ENCODE measurements at places on chromosomes 2 and 18. TPM values are rescaled to one million over a fixed set of nuclear protein-coding genes. Genes with fewer than 3 reads are reported as not detected.
A peak's percentile ranks its signal among the peaks of the same experiment; 100 is the strongest.

Gene CYS1
- under 0.01 TPM for total RNA-seq

Gene RESP18
- not detected for total RNA-seq

Gene PARD3B
- 10.9 TPM for total RNA-seq

Gene ANKRD53
- 0.22 TPM for total RNA-seq

Gene LIMS1
- total RNA-seq: 375 TPM

Gene CYRIA
- total RNA-seq: 26.4 TPM

Gene DSEL
- total RNA-seq: 7.3 TPM

Gene TFCP2L1
- total RNA-seq: not detected

Gene NR4A2
- 0.20 TPM for total RNA-seq

Gene TSPYL6
- not detected for total RNA-seq

Gene NT5DC4
- total RNA-seq: not detected

Gene PRSS56
- not detected for total RNA-seq

- DNase-seq: peak; percentile 72
Observed at GRCh38 chr2:130873700-130874346, 37.1 kb downstream of the ARHGEF4 start.

GRCh38 chr2:109677835-109678580 is 63.8 kb downstream of the SOWAHC start:
- DNase-seq: no peak

- DNase-seq: no peak
Observed at GRCh38 chr18:7635948-7636347, 68.8 kb downstream of the PTPRM start.

DNA sequence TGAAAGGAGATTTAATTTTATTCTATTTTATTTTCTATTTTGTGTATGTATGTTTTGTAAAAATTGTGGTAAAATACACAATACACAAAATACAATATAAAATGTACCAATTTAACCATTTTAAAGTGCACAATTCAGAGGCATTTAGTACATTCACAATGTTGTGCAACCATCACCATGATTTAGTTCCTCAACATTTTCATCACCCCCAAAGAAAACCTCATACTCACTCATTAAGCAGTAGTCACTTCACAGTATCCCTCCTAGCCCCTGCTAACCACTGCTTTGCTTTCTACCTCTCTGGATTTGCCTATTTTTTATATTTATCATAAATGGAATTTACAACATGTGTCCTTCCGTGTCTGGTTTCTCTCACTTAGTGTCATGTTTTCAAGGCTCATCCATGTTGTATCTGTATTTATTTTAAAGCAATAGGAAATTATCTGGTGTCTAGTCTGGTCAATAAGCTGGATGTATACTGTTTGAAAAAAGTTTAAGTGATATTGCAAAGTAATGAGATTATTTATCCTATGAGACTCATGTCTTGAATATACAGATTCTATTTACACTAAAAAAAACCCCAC is 77.9 kb upstream of the GLS start:
- no peak for DNase-seq

GRCh38 chr2:109615637-109616144 is 1.5 kb downstream of the SOWAHC start:
- DNase-seq: no peak

DNA sequence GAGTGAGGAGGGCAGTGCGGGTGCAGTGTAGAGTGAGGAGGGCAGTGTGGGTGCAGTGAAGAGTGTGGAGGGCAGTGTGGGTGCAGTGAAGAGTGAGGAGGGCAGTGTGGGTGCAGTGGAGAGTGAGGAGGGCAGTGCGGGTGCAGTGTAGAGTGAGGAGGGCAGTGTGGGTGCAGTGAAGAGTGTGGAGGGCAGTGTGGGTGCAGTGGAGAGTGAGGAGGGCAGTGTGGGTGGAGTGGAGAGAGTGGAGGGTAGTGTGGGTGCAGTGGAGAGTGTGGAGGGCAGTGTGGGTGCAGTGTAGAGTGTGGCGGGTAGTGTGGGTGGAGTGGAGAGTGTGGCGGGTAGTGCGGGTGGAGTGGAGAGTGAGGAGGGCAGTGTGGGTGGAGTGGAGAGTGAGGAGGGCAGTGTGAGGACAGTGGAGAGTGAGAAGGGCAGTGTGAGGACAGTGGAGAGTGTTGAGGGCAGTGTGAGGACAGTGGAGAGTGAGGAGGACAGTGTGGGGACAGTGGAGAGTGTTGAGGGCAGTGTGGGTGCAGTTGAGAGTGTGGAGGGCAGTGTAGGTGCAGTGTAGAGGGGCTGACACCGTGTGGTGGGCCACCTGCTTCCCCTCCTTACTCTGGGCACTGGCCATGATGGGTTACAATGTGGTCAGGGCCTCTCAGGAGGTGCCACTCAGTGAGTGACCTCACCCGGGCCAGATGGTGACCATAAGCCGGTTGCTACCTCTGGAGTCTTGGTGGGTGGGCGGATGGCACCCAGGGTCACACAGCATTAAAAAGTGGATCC is 28.5 kb downstream of the INPP4A start:
- DNase-seq: no peak

DNA sequence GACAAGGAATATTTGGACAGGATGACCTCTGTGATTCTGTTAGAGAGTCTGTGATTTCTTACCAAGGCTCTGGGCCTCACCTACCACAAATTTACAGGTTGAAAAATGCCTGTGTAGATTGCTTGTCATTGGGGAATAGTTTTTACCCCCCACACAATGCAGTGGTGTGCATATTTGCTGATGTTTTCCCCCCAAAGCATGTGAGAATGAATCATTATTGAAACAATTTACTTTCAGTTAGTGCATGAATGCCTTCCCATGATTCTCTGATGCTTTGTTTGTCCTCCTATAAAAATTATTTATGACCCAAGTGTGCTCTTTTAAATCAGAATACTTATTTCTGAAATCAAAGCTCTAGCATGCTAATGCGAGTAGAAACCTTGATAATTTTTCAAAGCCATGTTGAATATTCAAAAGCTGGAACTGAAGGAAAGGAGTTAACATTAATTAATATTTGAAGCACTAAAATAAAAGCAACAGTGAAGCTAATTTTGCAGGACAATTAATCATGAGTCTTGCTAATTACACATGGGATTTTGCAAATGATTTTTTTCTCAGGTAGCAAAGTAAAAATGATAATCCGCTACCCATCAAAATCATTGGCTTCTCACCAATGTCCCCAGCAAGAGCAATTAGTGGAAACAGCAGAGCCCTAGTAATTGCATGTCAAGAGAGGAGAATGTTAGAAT is 361.2 kb upstream of the HNRNPA3 start:
- no peak for DNase-seq

DNA sequence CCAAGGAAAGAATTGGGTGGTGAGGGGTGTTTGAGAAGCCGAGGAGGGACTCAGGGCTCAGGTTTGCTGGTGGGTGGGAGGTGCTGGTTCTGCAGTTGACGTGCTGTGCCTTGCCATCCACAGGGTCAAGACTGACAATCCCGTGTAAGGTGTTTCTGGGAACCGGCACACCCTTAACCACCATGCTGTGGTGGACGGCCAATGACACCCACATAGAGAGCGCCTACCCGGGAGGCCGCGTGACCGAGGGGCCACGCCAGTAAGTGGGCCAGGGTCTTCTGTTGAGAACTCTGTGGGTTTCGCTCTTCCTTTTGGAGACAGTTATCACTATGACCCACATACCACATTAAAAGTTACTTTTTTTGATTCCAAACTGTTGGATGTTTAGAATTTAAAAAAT is 32.6 kb downstream of the IL1R2 start:
- DNase-seq: no peak

- DNase-seq: no peak
Observed at GRCh38 chr2:58701688-58702301, 460.7 kb upstream of the FANCL start.

GRCh38 chr2:33513480-33513879 is 37.0 kb downstream of the RASGRP3 start:
- DNase-seq: no peak

DNA sequence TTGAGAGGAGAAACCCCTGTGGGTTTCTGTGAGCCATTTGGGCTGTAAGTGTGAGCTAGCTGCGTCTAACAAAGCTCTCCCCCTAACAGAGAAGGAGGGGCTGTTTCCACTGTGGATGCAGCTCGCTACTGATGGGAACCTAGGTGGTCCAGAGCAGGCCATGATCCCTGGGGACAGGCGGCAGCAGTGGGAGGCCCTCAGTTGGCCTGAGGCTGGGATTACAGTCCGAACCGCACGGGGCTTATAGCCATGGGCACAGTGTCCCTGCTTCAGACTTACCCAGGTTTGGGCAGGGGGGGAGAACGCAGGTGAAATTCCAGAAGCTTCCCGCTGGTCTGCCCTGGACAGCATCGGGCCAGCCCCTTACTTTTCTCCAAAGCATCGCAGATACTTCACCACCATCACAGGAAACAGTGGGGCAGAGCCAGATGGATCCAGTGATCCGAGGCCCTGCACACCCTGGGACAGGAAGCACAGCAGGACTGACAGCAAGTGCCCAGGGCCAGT is 139.4 kb downstream of the SEPTIN10 start:
- DNase-seq: no peak

- DNase-seq: no peak
Observed at GRCh38 chr2:200373231-200373630, 66.7 kb downstream of the SPATS2L start.

GRCh38 chr2:205543937-205544702 is 138.2 kb upstream of the NRP2 start:
- peak; percentile 16 for DNase-seq

DNA sequence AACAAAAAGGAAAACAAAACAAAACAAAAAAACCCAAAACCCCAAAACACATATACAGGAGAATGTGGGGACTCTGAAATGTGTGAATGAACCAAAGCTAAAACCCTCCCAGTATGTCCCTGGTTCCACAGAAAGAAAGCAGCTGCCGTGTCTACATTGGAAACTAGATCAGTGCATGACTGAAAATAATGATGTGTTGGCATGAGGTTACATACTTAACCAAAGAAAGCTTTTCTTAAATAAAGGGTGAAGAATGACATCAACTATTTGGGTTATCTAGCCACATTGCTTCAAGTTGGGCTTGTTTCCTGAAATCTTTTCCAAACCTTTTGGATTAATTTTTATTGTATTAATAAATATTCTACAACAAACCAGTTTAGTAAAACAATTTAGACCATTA is 91.9 kb upstream of the FN1 start:
- DNase-seq: no peak

- DNase-seq: no peak
Observed at GRCh38 chr2:221486106-221486505, 86.0 kb downstream of the EPHA4 start.

- DNase-seq: no peak
Observed at GRCh38 chr2:238787501-238787900, 60.4 kb upstream of the TWIST2 start.

DNA sequence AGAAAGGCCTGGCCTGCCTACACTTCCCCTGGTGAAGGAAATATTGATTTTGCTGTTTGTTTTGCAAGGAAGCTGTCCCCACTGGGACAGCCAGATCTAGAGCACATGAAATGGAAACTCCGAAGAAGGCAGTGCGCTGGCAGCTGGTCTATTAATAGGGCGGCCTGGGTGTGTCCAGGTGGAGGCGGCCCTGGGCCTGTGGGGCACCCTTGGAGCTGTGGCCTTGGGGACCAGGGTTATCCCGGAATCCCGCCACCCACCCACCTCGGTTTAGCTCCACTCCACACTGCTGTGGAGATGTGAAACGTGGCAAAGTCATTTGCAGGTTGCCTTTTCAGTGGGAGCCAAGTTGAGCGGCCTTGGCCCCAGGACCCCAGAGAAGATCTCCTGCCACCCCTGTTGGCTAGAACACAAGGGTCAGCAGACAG is 204.3 kb downstream of the KLHL29 start:
- no peak for DNase-seq

GRCh38 chr2:58798676-58799208 is 557.6 kb upstream of the FANCL start:
- DNase-seq: no peak

DNA sequence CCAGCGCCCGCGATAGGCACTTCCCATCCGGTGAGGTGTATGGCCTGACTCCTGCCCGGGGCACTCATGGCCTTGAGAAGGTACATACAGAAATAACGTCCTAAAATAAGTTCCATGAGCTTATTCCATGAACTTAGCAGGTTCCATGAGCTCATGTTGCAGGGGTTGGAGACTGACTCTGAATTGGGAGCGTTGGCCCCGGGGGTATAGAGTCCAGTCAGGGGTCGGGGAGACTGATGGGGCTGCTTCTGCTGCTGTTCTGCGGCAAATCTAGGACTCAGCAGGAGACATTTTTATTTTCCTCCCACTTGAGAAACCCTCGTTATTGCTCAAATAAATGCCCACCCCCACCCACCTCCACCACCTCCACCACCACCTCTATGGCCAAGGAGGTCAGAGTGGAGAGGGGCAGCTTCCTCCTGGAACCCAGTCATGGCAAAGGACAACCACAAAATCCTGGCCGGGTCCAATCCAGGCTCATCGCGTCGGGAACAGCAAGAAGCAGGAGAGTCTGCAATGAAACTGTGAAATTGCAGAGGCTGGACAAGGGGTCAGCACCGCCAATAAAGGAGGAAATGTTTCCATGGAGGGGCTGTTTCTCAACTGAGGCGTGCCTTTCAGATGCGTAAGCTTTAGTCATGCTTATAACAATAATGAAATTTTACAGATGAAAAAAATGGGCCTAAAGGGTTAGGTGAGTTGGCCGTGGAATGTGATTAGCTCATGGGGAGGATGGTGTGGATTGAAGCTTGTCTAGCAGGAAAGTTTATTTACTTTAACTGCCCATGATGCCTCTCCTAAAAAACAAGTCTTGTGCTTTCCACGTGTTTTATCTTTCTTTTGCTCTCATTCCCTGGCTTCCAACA is 136.6 kb upstream of the ALKAL2 start:
- DNase-seq: no peak

GRCh38 chr2:179939259-179939658 is 67.8 kb downstream of the CWC22 start:
- no peak for DNase-seq

DNA sequence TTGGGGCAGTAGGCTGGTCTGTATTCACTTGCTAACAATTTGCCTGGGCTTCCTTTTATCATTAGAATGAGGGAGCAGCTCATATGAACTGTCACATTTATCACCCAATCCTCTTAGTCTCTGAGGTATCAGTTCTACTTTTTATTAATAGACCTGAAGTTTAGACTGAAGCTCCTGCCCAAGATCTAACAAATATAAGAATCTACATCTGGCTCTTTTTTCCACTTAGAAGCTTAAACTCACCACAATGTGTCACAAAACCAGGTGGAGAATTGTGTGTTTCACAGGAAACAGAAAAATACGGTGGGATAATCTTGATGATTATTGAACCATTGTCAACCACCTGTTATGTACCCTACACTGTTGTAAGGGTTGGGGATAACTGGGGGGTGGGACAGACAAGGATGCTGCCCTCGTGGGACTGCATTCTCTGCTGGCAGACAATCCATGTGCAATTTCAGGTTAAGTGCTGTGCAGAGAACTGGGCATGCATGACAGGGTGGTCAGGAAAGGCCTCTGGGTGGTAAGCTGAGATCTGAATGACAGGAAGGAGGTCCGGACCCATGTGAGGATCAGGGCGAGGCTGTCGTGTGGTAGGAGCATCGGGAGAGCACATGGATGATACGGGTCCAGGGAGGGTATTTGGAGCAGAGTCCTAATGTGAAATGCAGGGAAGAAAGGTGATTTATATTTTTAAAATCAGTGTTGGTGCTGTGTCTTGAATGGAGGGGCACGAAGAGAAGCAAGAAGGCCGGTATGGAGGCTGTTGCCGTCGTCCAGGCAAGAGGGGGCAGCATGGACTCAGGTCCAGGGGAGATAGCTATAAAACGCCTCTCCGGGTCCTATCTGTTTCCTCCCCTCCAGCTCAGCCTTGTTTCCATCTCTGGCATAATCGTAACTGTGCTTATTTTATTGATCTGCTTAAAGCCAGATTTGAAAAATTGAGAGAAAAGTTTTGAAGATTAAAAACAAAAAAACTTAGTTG is 17.6 kb downstream of the MYL12B start:
- peak; percentile 16 for DNase-seq

- DNase-seq: no peak
Observed at GRCh38 chr2:219680958-219681693, 53.7 kb downstream of the SLC4A3 start.

GRCh38 chr18:77478646-77479442 is 229.2 kb downstream of the GALR1 start:
- no peak for DNase-seq

Measured in lung microvascular endothelial cell (primary cell).